ENCODE measurements at places on chromosomes 13 and 19.
A peak's percentile ranks its signal among the peaks of the same experiment; 100 is the strongest.

DNA sequence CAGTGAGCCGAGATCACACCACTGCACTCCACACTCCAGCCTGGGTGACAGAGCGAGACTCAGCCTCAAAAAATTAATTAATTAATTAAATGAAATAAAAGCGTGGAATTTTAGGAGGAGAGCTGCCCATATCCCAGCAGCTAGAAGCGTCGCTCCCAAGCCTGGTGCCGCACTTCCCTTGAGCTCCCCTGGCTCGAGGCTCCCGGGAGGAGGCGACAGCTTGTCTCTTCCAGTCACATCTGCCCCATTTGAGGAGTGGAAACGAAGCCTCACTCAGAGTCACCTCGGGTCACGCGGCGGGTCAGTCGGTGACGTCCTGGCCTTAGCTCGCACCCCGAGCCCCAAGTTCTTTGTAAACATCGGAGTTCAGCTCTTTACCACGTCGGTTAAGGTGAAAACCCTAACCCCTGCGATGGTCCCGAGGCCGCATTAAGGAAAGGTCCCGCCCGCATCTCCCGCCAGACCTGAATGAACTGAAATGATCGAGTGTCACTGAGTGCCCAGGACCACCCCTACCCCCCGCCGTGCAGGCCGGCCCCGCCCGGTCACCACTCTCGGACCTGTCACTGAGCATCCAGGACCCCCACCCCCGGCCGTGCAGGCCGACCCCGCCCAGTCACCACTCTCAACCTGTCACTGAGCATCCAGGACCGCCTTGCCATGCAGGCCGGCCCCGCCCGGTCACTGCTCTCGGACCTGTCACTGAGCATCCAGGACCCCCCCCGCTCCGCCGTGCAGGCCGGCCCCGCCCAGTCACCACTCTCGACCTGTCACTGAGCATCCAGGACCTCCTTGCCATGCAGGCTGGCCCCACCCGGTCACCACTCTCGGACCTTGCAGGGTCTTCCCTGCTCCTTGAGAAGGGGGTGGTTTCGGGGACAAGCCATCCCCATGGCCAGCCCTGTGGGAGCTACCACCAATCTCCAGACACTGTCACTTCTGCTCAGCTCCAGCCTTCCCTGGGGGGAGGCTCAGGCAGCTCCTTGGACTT, 176.9 kb downstream of the KDM4B start:
- DNase-seq = no peak

DNA sequence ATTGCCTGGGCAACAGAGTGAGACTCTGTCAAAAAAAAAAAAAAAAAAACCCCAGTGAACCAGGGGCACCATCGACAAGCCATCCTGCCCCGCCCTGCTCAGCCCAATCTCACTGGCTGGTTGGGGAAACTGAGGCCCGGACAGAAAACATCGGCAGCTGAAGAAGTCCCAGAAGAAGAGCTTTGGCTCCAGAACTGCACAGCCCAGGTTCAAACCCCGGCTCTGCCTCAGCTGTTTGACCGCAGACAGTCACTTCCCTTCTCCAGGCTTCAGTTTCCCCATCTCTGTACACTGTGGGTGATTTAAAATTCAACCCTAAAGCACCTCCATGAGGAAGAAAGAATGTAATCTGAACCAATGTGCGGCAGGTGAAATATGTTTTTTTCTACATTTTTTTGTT, 9.4 kb upstream of the SEMA6B start:
- peak; percentile 13 for DNase-seq

GRCh38 chr19:5111051-5111450, 142.1 kb downstream of the KDM4B start:
- DNase-seq = no peak

DNA sequence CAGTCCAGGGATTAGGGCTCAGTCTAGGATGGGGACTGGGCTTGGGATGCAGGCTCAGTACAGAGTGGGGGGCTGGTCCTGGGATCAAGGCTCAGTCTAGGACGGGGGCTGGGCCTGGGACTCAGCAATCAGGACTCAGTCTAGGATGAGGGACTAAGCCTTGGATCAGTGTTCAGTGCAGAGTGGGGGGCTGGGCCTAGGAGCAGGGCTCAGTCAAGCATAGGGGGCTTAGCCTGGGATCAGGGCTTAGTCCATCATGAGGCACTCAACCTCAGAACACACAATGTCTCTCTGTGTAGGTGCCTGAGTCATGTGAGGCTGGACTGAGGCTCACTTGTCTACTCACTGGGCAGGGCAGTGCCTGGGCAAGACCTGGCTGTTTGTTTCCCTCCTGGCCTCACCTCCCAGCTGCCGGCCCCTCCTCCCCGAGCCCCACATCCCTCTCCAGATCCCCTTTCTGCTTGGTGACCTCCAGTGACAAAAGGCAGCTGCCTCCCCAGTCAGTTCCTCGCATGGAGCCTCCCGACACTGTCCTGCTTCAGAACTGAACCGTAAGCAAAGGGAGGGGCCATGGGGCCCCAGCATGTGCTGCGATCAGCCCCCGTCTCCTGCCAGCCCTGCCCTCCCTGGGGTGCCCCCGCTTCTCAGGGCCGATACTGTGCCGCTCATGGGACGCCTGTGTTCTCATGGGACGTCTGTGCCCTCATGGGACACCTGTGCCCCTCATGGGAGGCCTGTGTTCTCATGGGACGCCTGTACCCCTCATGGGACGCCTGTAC, 6.5 kb upstream of the S1PR4 start:
- DNase-seq = no peak

- no peak for DNase-seq
These were observed 81.4 kb downstream of the ALOX5AP start for GRCh38 chr13:30816736-30817135.

- DNase-seq = no peak
These were observed 1680.9 kb downstream of the OLFM4 start for GRCh38 chr13:54709546-54709945.

DNA sequence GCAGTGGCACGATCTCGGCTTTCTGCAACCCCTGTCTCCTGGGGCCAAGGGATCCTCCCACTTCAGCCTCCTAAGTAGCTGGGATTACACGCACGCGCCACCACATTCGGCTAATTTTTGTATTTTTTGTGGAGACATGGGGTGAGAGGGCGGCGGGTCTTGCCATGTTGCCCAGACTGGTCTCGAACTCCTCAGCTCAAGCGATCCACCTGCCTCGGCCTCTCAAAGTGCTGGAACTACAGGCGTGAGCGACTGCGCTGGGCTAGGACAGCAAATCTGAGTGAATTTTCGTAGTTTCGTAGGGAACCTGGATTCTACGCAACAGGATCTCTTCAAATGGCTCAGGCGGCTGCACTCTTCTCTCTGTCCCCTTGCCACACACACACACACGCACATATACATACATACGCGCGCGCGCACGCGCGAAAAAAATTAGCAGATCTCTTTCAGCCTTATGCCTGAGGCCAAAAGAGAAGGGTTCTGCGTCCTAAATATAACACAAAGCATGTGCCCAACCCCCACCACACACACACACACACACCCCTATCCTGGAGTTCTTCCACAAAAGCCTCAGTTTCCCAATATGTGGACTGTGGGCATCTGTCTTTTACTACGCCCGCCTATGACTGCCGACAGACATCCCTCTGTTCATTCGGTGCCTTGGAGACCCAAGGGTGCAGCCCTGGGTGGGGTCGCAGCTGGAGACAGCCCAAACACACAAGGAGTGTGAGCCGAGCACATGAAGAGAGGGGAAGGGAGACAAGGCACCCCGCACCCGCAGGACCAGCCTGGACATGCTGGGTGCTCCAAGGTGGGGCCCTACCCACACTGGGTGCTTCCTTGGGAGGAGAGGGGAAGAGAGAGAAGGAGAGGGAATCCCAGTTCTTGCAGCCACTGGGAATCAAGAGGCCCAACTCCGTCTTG, 616 bp downstream of the PINLYP start:
- no peak for DNase-seq

DNA sequence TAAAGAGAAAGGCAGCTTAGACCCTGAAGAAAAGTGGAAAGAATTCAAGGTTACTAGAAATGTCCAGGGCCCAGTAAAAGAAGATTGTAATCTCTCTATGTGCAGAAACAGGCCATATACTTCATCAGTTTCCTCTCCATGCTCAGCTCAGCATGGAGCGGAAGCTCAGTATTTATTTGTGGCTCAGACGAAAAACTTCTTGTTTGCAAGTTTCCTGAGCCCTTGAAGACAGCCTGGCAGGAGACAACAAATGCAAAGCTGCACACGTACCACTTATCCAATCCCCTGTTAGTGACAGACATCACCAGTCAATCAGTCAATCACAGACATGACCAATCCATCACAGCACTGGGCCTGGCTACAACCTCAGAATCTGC, 8.1 kb upstream of the KLF2 start:
- DNase-seq = no peak

- DNase-seq = no peak
These were observed 14.0 kb upstream of the CELF5 start for GRCh38 chr19:3210347-3211017.

- peak; percentile 70 for DNase-seq
These were observed 452 bp downstream of the PIAS4 start for GRCh38 chr19:4007836-4008539.

DNA sequence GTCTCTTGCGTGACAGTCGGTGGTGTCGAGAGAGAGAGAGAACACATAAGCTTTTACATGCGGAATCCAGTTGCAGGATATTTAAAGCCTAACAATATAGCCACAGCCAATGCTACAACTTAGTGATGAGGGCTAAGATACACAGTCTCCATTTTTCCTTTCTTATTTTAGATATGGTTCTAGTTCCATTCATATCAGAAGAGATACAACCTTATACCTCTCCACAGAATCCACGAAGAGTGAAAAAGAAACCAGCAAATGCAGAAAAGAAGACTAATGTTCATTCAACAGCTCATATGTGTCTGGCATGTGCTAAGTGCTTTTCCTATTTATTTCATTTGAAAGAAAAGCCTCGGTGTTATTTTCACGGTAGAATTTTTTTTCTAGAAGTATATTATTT, 249.0 kb upstream of the SLITRK1 start:
- DNase-seq = no peak

GRCh38 chr19:5048091-5048726, 79.3 kb downstream of the KDM4B start:
- peak; percentile 90 for DNase-seq

GRCh38 chr13:111620586-111620985, 300.1 kb downstream of the TEX29 start:
- DNase-seq = no peak

- DNase-seq = no peak
These were observed 41.2 kb downstream of the VAV1 start for GRCh38 chr19:6813659-6814058.

DNA sequence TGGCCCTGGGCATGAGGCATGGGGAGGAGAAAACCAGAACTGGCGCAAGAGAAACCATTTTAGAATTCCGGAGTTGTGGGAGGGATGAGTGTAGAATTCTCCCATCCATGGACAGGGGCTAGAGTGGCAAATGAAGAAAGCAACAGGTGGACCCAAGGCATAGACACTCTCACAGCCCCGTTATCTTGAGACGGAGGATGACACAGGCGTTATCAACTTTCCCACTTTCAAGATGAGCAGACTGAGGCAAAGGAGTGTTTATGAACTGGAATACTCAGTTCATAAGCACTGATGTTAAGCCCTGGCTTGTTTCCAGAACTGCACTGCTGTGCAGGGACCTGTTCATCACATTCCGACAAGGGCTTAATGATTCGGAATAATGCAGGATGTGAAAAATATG, 1.1 kb upstream of the GTF3A start:
- peak; percentile 36 for DNase-seq

DNA sequence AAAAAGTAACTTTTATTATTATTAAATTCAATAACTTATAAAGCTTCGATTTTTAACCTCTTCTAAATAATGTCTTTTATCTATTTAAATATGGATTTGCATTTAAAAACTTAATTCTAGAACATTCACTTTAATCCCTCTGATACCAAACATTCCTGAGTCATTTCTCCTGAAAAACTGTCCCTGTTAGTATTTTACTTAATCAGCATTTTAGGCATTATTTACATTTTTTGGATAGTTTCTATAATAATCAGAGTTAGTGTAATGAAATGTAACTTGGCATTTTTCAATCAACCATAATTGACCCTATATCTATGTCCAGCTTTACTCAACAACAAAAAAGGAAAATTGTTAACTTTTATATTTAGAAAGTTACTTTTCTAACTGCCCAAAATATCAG, 428.1 kb downstream of the PCDH17 start:
- DNase-seq = no peak

DNA sequence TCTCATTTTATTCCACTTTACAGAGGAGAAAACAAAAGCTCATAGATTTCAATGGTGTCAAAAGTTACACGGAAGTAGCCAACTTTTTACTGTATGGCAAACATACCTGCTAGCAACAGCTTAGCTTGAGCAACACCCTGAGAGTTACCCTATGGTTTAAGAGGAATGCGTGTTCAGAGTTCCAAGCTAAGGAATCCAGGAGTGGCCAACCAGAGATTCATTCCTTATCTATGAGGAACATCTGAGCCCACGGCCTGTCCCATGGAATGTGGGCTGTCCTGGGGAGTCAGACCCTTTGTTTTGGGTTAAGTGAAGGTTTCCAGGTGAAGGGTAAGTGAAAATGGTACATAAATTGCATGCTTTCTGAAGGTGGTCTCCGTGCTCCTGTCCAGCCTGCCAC, 67.5 kb downstream of the STARD13 start:
- no peak for DNase-seq

DNA sequence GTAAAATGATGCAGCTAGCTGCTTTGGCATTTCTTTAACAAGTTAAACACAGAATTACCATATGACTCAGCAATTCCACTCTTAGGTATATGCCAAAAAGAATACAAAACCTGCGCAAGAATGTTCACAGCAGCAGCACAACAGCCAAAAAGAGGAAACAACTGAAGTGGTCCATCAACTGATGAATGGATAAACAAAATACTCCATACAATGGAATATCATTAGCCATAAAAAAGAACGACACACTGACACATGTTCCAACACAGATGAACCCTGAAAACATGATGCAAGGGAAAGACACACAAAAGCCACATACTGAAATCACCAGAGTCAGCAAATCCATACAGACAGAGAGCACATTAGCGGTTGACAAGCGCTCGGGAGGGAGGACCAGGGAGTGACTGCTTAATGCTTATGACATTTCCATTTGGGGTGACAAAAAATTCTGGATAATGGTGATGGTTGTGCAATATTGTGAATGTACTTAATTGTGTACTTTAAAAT, 3.0 kb downstream of the PCID2 start:
- DNase-seq = no peak

- DNase-seq = peak; percentile 13
These were observed 13.7 kb downstream of the LILRA1 start for GRCh38 chr19:54606891-54607784.

DNA sequence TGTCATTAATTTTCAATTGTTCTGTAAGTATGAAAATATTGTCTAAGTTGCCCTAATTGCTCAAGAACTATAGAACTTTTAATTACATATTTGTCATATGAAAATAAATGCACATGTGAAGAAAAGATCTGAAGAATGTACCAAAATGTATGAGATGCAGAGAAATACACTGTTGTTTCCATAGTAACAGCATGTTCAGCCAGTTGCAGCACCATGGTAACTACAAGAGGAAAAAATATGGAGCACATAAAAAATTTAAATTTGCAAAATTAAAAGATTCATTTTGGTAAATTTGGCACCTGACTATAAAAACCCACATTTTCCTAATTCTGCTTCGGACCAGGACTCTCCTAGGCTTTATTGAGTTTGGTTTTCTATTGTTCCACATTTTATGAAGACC, 1170.0 kb upstream of the MIR17HG start:
- DNase-seq = peak; percentile 13

- no peak for DNase-seq
These were observed 33.4 kb downstream of the DNAJC3 start for GRCh38 chr13:95710313-95710712.

GRCh38 chr19:16889366-16889882, 625 bp downstream of the F2RL3 start:
- DNase-seq = no peak
